Stimulated activated CD8-positive, alpha-beta memory T cell treated with anti-CD3 and anti-CD28 coated beads, Interleukin-7, amount 100 ng/mL, for 48 hours (primary cell): ENCODE measurements at places on chromosomes 6 and 20.

- DNase-seq, result no peak
Observed at GRCh38 chr6:113258771-113259170, 598.4 kb upstream of the MARCKS start.

- no peak for DNase-seq
Observed at GRCh38 chr20:54291339-54292010, 83.6 kb downstream of the PFDN4 start.

DNA sequence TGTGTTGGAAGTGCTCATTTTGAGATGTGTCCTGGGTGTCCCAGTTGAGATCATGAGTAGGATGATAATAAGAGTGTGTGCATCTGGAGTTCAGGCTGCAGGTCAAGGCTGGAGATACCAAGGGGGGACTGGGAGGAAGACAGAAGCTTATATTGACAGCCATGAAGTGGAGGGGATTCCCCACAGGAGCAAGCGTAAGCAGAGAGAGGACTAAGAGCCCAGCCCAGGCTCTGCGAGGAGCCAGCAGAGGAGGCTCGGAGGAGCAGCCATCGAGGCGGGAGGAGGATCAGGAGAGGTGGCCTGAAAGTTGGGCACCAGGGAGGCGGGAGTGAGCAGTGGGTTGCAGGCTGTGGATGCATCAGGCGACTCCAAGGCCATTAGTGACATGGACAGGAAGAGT lies 116.2 kb downstream of the SLC24A3 start:
- DNase-seq, result no peak

DNA sequence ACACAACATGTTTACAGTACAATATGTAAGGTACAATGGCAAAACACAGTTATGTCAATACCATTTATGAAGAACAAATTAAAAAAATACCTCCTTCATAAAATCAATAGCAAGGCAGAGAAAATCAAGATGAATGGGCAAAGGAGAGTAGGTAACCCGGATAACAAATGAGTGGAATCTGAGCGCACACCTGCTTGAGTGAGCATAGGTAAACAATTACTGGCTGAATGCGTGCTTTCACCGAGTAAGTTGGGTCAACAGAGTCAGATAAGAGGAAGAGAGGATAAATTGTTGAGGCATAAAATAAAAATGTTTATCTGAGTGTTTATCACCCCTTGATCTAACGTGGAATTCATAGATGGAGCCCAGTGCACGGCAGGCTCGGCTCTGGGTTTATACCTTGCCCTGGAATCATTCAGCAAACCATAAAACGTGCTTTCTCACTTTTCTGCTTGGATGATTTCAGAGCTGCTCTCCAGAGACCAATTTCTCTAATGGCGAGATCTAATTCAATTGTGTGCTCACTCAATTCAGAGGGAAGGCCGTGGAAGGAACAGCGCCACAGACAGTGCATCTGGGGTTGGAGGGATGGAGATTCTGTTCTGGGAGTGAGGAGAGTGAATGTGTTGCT lies 224.8 kb upstream of the MAP3K7 start:
- no peak for DNase-seq

- no peak for DNase-seq
Observed at GRCh38 chr6:164020142-164020541, 605.6 kb downstream of the QKI start.

DNA sequence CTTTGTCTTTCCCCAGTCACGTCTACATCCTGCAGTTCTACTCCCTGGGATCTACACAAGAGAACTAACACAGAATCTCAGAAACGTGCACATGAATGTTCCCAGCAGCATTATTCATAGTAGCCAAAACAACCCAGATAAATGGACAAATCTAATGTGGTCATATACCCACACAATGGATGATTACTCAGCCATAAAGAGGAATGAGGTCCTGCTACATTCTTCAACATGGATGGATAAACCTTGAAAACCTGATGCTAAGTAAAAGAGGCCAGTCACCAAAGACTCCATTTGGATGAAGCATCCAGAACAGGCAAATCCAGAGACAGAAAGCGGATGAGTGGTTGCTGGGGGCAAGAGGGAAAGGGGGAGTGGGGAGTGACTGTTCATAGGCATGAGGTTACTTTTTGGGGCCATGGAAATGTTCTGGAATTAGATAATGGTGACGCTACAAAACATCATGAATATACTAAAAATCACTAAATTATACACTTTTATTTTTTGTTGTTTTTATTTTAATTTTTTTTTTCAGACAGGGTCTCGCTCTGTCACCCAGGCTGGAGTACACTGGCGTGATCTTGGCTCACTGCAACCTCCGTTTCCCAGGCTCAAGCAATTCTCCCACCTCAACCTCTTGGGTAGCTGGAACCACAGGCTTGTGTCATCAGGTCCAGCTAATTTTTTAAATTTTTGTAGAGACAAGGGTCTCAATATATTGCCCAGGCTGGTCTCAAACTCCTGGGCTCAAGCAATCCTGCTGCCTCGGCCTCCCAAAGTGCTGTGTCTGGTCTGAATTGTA lies 50.8 kb upstream of the DSN1 start:
- no peak for DNase-seq

- DNase-seq, result no peak
Observed at GRCh38 chr6:20879526-20879925, 345.3 kb downstream of the CDKAL1 start.
